Activated gamma-delta T cell treated with anti-CD3 and anti-CD28 coated beads, Interleukin-2, amount 50 U/mL, for 16 hours (primary cell): ENCODE measurements at places on chromosomes 12 and 14.

GRCh38 chr14:22008766-22009165 is 335.1 kb upstream of the OR4E1 start:
- no peak for DNase-seq

DNA sequence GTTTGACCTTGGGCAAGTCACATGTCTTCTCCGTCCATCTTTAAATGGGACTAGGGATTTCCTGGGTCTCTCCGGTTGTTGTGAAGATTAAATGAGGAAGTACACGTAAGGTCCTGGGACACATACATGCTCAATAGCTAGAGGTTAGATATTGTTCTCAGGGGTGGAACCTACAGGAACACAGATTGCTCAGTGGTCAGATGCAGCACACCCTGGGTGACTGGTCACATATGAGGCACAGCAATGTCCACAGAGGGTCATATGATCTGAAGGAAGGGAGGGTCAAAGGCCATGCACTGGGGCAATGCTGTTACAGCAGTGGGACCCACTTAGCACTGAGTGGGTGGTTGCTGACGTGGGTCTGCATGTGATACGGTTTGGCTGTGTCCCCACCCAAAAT is 11.4 kb upstream of the SLC8B1 start:
- no peak for DNase-seq

GRCh38 chr12:64173456-64173855 is 48.6 kb downstream of the KICS2 start:
- DNase-seq: no peak

DNA sequence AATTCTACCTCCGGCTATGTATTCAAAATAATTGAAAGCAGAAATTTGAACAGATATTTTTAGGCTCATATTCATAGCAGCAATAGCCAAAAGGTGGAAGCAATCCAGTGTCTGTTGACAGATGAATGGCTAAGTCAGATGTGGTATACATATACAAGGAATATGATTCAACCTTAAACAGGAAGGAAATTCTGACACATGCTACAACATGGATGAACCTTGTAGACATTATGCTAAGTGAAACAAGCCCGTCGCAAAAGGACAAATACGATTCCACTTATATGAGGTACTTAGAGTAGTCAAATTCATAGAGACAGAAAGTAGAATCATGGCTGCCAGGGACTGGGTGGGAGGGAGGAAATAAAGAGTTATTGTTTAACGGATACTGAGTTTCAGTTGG is 331.6 kb downstream of the PCNX1 start:
- no peak for DNase-seq
